HFFc6 (cell line): ENCODE measurements at places on chromosomes 1 and 21. TPM values are rescaled to one million over a fixed set of nuclear protein-coding genes. Genes with fewer than 3 reads are reported as not detected.

Gene ABCA4
- total RNA-seq: not detected in 3 replicates

Gene PLA2G4A
- 0.48 to 1.1 TPM (median 0.74 TPM) in 3 replicates for total RNA-seq

Gene SNX7
- total RNA-seq: 24.6 to 34.5 TPM (median 32.2 TPM) in 3 replicates

Gene AMPD1
- total RNA-seq: not detected in 3 replicates

Gene OR2M3
- 0.02 to 0.03 TPM in 2 of 3 replicates, not detected in the other for total RNA-seq

- no peaks in the 10 kb centered on the region for H3K36me3 ChIP-seq
- no peak overlapping the region for H3K27ac ChIP-seq
- H3K27me3 ChIP-seq: no peaks in the 10 kb centered on the region
- DNase-seq: no peak
- no peak overlapping the region for H3K4me3 ChIP-seq
- H3K4me1 ChIP-seq: peaks cover 8% of the 10 kb centered on the region
Observed at GRCh38 chr1:109444346-109444745, 18.1 kb upstream of the PSMA5 start.

DNA sequence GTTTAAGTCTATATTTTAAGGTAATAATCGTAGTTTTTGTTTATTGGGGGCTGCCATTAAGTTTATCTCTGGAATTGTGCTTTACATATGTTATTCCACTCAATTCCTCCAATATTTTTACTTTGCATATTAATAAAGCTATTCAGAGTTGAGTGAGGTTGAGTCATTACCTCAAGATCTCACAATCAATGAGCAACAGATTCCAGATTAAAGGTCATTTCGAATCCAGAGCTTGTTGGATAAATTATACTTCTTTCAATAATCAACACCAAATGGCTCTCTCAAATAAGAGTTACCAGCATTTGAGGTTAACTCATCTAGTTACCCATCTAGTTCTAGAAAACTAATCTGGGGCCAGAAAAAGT is 16.7 kb downstream of the RGS4 start:
- peak; percentile 13 for DNase-seq
- H3K36me3 ChIP-seq: no peaks in the 10 kb centered on the region
- peaks cover 60% of the 10 kb centered on the region for H3K4me1 ChIP-seq
- H3K27ac ChIP-seq: peak overlapping the region; percentile 76
- peak overlapping the region; percentile 75; the same call in 1 of the 2 replicates for H3K4me3 ChIP-seq

- H3K27me3 ChIP-seq: peaks cover 2% of the 10 kb centered on the region; the same call in 1 of the 2 replicates
- DNase-seq: peak; percentile 6
- H3K36me3 ChIP-seq: no peaks in the 10 kb centered on the region
- H3K4me3 ChIP-seq: no peak overlapping the region
- H3K27ac ChIP-seq: no peak overlapping the region
Observed at GRCh38 chr1:185998391-185998790, 264.2 kb downstream of the HMCN1 start.

- H3K36me3 ChIP-seq: no peaks in the 10 kb centered on the region
- no peak for DNase-seq
- no peak overlapping the region for H3K4me3 ChIP-seq
- no peaks in the 10 kb centered on the region; the same call in 1 of the 2 replicates for H3K27me3 ChIP-seq
- H3K4me1 ChIP-seq: no peaks in the 10 kb centered on the region
- H3K27ac ChIP-seq: no peak overlapping the region
Observed at GRCh38 chr1:76210160-76210559, 135.6 kb downstream of the ST6GALNAC3 start.

DNA sequence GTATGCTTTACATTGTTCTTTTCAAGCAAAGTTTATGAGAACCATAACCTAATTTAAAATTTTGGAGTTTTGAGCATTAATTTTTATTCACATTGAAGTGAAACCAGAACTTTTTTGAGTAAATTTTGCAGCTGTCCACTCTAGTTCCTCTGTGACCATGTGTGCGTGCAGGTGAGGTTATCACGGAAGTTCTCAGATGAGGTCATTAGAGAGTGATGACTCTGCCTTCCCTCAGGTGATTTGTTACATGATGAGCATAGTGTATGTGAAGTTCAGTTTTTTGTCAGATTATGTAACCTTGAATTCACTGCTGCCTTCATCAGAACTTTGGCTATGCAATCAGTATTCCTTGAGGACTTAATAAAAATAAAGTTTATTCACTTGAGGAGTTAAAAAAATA is 828.2 kb downstream of the ADGRL2 start:
- H3K27me3 ChIP-seq: no peaks in the 10 kb centered on the region
- no peak overlapping the region for H3K4me3 ChIP-seq
- no peak for DNase-seq
- no peaks in the 10 kb centered on the region for H3K36me3 ChIP-seq
- H3K27ac ChIP-seq: no peak overlapping the region

GRCh38 chr1:221643404-221644144 is 98.3 kb downstream of the DUSP10 start:
- no peak overlapping the region for H3K27ac ChIP-seq
- no peaks in the 10 kb centered on the region for H3K27me3 ChIP-seq
- DNase-seq: no peak
- H3K4me1 ChIP-seq: no peaks in the 10 kb centered on the region
- no peak overlapping the region for H3K4me3 ChIP-seq

DNA sequence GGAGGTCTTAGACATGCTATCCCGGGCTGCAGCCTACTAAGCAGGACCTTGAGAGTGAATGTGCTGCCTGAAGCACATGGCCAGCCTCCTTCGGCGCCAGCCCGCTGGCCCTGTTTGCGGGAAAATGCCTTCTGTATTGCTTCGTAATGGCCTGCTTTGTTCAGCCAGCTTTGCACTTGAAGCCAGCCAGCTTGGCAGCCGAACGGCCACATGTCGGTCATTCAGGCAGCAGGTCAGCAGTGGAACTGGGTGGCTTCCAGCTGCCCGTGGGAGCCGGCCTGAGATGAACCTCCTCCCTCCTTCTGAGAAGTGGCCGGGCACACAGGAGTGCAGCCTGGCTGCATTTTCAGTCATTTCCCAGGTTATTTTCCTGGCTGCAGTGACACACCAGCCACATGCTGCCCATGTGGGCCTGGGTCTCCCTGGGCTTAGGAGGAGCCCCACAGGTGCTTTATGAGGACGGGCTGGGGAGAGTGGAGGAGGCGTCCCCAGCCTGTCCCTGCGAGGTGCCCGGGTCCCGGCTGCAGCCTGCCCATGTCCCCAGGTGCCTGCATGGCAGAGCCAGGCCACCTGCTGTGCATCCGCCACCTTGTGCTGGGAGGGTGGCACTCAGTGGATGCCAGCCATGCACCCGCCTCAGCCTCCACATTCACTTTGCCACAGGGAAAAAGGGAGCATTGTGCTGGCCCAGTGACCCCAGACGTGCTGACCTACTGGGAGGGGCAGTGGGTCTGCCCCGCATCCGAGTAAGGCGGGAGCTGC is 103.5 kb downstream of the SIK1 start:
- H3K27me3 ChIP-seq: peaks cover 19% of the 10 kb centered on the region
- H3K4me1 ChIP-seq: peaks cover 18% of the 10 kb centered on the region
- DNase-seq: no peak
- no peak overlapping the region for H3K27ac ChIP-seq
- no peaks in the 10 kb centered on the region; the same call in 1 of the 2 replicates for H3K36me3 ChIP-seq

DNA sequence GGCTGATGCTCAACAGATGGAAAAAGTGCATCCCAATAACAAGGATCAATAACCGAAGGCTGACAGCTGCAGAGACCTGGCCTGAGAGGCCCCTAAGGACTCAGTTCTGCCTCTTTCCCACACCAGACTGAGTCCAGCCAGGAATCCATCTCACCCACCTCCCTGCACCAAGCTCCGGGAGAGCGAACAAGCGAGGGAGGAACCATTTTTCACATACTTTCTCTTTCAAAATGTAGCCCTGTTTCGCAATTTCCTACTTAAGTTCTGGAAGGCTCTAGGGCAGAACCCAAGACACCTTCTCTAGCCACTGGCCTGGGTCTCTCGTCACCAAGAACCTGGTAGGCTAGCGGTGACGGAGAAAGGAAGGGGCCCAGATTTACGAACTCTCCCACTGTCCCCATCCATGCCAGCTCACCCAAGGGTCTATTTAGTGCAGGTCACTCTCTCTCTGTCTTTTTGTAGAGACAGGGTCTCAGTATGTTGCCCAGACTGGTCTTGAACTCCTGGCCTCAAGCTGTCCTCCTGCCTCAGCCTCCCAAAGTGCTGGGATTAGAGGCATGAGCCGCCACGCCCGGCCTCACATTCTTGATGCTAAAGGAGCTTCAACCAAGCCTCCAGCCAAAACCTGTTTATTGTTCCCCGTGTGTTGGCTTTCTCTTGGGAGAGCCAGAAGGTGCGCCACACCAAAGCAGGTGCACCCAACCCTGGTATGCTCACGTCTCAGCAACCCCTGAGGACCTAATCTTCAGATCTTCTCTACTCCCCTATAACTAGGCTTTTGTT is 10.9 kb upstream of the GNL2 start:
- peaks cover 11% of the 10 kb centered on the region for H3K4me1 ChIP-seq
- peaks cover 15% of the 10 kb centered on the region for H3K27me3 ChIP-seq
- peak; percentile 12 for DNase-seq
- H3K27ac ChIP-seq: no peak overlapping the region; the same call in 1 of the 2 replicates
- no peaks in the 10 kb centered on the region for H3K36me3 ChIP-seq
